Dermis microvascular lymphatic vessel endothelial cell (primary cell): ENCODE measurements at places on chromosomes 7 and 10. TPM values are rescaled to one million over a fixed set of nuclear protein-coding genes. Genes with fewer than 3 reads are reported as not detected.
A peak's percentile ranks its signal among the peaks of the same experiment; 100 is the strongest.

DNA sequence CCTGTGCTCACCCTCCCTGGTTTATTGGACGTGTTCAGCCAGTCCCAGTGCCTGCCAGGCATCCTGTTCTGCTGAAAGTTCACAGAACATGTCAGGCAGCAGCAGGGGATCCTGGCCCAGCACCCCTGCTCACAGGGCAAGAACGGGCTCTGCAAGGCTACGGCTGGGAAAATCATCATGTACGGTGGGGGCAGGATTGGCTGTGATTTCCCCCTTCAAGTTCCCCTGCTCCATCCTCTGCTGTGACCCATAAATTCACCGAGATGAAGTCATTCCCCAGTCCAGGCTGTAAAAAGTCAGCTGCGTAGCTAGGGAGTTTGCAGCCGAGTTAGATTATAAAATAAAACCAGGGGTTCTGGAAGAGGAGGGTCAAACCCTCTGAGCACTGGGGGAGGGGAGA lies 484.1 kb upstream of the ZMIZ1 start:
- DNase-seq = no peak

GRCh38 chr10:16529853-16530252 lies 8.2 kb upstream of the C1QL3 start:
- no peak for DNase-seq

- DNase-seq = no peak
These were observed 82.5 kb downstream of the AHR start for GRCh38 chr7:17380736-17381662.

The PAPOLB gene
- 0.13 and 0.25 TPM in 2 replicates for total RNA-seq

The ABCA13 gene
- not detected in 2 replicates for total RNA-seq

DNA sequence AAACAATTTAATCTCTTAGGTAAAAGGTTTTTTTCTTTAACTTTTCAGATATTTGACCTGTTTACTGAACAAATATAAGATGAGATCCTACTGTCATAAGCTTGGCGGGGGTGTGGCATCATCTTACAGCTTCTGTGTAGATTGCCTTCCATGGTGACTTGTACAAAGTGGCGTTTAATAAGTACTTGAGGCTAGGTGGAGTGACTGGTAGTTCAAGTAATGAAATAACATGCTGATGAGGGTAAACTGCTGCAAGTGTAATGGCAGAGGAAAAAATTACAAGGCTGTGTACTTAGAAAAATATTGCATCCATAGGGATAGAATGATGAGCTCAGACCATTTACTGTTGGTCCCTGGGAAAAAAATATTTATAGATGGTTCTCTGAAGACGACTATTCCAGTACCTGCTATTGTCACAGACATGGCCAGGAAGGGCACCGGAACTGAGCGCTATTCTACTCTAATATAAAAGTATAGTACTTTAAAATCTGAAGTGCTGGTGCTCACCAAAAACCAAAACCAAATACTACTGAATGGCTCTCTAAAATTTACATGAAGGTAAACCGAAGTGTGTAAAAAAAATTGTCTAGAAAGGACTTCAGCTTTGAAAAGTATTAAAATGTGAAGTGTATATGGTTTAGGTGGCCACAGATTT lies 42.4 kb downstream of the DNAH11 start:
- DNase-seq = no peak

DNA sequence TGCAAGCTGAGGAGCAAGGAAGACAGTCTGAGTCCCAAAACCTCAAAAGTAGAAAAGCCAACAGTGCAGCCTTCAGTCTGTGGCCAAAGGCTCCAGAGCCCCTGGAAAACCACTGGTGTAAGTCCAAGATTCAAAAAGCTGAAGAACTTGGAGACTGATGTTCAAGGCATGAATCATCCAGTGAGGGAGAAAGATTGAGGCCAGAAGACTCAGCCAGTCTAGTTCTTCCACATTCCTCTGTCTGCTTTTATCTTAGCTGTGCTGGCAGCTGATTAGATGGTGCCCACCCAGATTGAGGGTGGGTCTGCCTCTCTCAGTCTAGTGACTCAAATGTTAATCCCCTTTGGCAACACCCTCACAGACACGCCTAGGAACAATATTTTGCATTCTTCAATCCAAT lies 20.1 kb upstream of the MDFIC start:
- no peak for DNase-seq

DNA sequence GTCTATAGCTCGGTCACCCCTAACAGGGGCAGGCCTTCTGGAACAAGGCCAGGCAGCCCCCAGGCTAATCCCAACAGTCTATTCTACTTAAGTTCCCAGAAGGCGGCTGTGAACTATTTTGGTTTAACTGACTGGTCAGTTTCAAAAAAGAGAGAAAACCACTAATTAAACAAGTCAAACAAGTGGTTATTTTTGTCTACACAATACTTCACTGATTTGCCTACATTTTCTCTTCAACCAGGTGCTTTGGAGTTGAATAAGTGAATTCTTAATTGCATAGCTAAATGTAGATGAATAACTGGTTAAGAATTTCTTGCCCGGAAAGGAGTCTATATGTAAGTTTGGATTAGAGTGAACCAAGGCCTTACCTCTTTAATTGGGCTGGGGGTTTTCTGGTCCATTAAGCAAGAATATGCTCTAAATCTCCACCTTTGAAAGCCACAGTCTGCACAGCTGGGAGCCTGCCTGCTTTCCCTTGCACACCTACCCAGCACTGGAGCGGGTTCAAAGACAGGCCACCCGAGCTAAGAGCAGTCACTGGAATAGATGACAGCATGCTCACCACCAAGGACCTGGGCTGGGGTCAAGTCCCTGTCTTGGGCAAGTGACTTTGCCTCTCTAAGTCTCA lies 70.4 kb downstream of the TBXAS1 start:
- no peak for DNase-seq

DNA sequence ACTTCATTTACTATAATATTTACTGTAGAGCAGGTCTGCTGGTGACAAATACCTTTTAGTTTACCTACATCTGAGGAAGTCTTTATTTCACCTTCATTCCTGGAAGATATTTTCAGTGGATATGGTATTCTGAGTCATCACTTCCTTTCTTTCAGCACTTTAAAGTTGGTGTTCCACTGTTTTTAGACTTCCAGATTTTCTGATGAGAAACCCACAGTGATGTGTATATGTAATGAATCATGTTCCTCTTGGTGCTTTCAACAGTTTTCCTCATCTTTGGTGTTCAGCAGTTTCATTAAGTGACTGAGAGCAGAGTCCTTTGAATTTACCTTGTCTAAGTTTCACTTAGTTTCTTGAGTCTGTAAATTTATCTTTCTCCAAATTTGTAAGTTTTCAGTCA lies 36.4 kb downstream of the COPG2 start:
- DNase-seq = peak; percentile 67

The GNGT1 gene
- not detected in 2 replicates for total RNA-seq

GRCh38 chr10:112524641-112525040 lies 77.6 kb downstream of the VTI1A start:
- DNase-seq = no peak

DNA sequence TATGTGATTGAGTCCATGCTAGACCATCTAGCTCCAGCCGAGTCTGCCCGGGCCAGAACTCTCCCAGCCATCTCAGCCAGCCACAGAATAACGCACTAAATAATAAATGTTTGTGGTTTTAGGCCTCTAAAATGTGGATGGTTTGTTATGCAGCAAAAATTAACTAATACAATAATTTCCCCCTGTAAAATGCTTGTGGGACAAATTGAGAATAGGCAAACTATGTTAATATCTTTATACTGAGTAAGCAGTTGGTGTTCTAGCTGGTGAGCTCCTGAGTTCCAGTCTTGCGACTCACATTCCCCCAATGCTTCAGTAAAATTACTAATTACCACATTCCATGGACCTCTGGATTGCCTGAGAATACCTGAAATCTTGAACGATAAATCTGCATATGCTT lies 316.8 kb upstream of the NFE2L3 start:
- no peak for DNase-seq

The EPHA1 gene
- under 0.01 TPM in 1 of 2 replicates, not detected in the other for total RNA-seq

GRCh38 chr7:41700044-41700471 lies 2.8 kb downstream of the INHBA start:
- no peak for DNase-seq

- no peak for DNase-seq
These were observed 180.0 kb downstream of the HDAC9 start for GRCh38 chr7:18675579-18675978.

- DNase-seq = no peak
These were observed 120.0 kb downstream of the DPP6 start for GRCh38 chr7:154172236-154172635.

GRCh38 chr7:149837564-149838223 lies 481 bp upstream of the ZNF862 start:
- no peak for DNase-seq

The XRCC2 gene
- 2.0 and 3.7 TPM in 2 replicates for total RNA-seq

- no peak for DNase-seq
These were observed 25.4 kb upstream of the CALU start for GRCh38 chr7:128713794-128714193.
